Activated CD4-positive, alpha-beta T cell treated with anti-CD3 and anti-CD28 coated beads for 36 hours (primary cell): ENCODE measurements at places on chromosomes 11 and 22.

- peak; percentile 89 for DNase-seq
Observed at GRCh38 chr22:36156515-36157419, 3.8 kb downstream of the APOL3 start.

GRCh38 chr11:68036141-68036716, 2.6 kb upstream of the TCIRG1 start:
- DNase-seq, result no peak

DNA sequence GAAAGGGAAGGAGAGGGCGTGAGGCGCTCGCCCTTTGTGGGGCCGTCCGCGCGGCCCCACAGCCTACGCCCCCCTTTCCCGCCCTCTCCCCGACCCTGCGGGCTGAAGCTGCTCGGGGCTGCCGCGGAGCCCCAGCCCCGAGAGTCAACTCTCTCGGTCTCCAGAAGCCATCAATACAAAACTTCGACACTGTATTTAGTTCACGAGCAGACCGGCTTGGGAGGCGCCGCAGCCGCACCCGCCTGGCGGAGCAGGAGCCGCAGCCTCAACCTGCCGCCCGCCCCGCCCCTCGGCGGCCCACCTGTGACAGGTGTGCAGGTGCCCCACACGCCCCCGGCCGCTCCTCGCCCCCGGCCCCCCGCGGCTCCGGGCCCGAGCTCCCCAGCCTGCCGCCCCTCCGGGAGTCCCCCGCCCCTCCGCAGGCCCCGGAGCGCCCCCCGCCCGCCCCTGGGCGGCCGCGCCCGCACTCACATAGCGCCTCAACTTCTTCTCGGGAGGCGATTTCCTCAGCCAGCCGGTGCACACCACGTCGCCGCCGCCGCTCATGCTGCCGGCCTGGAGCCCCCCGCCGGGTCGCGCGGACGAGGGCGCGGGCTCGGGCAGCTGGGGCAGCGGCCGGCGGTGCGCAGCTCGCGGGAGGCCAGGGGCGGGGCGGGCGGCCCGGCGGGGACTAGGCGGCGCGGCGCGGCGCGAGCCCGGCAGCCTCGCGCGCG, at the start of gene GAB2:
TSS of gene GAB2 (minus strand) at position 646 of the 713 bp plus-strand sequence. CDS start at position 546, 100 bp downstream.
- peak; percentile 45 for DNase-seq

DNA sequence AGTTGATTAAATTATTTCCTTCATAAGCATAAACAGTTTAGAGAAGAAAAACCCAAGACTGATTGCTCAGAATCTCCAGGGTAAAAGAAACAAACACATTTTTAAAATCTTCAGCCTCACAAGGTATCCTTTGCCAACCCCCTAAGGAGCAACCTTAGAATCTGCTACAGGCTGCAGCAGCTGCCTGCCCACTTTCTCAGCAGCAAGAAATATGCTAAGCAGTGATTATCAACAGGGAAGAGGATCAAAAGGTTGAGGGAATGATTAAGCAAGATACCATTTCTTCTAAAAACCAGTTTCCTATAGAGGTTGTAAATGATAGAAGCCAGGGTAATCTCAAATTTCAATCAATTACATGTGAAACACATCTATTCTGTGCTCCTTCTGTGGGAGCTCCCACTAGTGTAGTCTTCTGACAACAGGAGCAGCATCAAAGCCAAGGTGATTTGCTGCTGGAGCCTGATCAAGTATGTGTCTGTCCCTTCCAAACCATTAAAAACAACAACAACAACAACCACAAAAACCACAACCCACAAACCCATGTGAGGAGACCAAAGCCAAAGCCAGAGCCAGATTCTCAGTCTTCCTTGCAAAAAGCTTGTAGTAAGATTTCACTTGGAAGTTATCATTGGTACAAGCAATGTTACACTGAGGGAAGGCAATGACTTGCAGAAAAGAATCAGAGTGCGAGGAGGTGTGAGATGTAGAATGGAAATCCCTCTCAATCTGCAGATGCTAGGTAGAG, 761.2 kb downstream of the DLG2 start:
- no peak for DNase-seq

DNA sequence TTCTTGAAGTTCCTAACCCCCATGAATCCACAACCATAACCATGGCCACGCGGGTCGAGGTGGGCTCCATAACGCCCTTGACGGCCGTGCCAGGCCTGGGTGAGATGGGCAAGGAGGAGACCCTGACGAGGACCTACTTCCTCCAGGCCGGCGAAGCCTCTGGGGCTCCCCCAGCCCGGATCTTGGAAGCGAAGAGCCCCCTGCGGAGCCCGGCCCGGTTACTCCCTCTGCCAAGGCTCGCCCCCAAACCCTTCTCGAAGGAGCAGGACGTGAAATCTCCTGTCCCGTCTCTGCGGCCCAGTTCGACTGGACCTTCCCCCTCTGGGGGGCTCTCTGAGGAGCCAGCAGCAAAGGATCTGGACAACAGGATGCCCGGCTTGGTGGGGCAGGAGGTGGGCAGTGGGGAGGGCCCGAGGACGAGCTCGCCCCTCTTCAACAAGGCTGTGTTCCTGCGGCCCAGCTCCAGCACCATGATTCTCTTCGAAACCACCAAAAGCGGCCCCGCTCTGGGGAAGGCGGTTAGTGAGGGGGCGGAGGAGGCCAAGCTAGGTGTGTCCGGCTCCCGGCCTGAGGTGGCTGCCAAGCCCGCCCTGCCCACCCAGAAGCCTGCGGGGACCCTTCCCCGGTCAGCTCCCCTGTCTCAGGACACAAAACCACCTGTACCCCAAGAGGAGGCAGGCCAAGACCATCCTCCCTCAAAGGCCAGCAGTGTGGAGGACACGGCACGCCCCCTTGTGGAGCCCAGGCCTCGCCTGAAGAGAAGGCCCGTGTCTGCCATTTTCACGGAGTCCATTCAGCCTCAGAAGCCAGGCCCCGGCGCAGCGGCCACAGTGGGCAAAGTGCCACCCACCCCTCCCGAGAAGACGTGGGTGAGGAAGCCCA, 75.7 kb downstream of the KIAA1671 start:
- peak; percentile 57 for DNase-seq

DNA sequence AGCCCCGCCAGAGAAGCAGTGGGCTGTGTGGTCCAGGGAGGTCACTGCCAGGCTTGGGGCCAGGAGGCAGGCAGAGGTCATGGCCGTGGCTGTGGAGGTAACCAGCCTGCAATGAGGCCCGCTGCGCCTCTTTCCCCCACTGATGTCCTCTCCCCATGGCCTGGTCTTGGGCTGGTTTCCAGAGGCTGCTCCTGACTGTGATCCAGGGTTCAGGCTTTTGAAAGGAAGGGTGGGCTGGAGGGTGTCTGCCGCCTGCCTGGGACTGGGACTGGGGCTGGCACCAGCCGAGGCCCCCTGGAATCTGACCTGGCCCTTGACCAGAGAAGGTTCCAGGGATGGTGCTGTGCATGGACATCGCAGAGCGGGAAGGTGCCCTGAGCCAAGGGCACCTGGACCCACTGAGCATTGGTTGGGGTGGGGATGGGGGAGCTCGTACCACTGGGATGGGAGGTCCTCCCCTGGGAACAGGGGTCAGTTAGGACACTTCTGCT, 59.6 kb upstream of the THY1 start:
- DNase-seq, result no peak

DNA sequence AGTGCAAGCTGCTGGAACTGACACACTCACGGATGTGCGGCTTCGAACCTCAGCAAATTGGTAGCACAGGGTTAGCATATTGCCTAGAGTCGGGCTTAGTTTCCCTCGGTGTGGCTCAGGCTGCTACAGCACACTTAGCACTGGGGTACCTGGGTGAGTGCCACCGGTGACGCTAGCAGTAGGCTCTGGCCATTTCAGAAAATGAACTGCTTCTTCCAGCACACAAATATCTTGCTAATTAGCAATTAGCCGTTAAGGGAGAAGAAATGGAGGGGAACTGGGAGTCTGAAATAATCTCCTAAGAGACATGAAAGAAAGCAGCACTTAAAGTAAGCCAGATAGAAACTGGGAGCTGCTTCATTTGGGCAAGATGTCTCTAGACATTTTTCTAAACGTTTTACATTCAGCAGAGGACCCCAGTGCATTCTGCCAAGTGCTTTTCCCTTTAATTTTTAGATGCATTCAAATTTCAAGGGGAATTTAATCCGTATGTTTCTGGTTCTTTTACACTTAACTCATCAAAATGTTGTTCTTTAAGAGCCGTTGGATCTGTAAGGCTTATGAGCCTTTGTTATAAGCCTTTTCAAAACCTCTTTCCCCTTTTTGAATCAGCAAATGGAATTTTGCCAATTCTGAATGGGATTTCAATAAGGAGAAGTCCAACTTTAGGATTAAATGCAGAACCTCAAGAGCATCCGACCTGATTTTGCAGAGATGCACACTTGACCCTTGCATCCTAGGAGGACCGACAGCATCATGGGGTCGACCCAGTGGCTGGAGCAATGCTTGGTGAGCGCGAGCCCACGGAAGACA, 708.1 kb downstream of the NTM start:
- no peak for DNase-seq
